ENCODE measurements at places on chromosomes 5 and 9.

- DNase-seq: no peak
These were observed 7.1 kb upstream of the RNF145 start for GRCh38 chr5:159216454-159216853.

DNA sequence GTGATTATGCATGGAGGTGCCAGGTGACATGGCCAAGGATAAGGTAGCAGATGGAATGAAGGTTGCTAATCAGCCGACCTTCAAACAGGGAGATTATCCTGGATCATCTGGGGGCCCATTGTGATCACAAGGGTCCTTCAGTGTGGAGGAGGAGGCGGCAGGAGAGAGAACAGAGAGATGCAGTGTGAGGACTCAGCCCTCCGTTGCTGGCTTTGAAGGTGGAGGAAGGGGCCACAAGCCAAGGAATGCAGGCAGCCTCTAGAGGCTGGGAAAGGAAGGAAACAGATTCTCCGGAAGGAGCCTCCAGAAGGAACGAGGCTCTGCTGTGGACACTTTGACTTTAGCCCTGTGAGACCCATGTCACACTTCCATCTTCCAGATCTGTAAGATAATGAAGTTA, 27.4 kb upstream of the EEIG1 start:
- DNase-seq: no peak

- DNase-seq: no peak
These were observed 57.5 kb upstream of the IQGAP2 start for GRCh38 chr5:76345582-76345981.

DNA sequence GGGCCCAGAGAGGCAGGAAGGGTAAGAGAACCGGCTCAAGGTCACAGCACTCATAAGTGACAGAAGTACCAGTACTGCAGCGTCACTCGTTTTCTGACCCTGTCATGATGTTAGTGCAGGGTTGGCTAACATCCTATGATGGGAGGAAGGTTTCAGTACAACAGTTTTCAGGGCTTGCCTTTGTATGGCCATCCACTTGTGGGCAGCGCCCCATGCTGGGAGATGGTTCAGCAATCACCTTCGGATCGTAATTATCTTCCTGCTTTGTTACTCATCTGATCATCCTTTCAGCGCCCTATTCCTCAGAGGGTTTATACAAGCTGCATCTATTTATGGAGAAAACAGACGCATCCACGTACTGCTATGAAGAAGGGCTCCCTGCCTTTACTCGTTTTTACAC, 2.4 kb downstream of the MAP1B start:
- DNase-seq: no peak

DNA sequence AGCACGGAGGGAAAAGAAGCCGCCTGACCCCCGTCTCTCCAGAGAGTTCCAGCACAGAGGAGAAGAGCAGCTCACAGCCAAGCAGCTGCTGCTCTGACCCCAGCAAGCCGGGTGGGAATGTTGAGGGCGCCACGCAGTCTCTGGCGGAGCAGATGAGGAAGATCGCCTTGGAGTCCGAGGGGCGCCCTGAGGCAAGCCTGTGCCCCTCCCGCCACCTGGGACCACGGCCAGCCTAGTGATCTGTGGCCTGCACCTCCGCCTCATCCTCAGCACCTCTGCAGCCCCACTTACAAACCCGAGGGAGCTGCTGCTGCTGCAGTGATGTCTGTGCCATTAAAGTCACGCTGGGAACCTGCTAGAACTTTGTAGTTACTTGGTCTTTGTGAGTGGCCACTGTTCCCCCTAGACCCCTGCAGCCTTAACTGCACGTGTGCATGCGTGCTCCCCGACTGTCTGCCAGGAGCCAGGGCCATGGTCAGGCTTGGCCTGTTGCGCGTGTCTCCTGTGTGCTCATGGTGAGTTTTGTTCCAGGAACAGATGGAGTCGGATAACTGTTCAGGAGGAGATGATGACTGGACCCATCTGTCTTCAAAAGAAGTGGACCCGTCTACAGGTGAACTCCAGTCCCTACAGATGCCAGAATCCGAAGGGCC, 12.5 kb downstream of the SQSTM1 start:
- no peak for DNase-seq

- no peak for DNase-seq
These were observed 6.6 kb downstream of the TLN1 start for GRCh38 chr9:35725362-35725761.

- no peak for DNase-seq
These were observed 236.1 kb downstream of the MARCHF11 start for GRCh38 chr5:15943487-15943886.

DNA sequence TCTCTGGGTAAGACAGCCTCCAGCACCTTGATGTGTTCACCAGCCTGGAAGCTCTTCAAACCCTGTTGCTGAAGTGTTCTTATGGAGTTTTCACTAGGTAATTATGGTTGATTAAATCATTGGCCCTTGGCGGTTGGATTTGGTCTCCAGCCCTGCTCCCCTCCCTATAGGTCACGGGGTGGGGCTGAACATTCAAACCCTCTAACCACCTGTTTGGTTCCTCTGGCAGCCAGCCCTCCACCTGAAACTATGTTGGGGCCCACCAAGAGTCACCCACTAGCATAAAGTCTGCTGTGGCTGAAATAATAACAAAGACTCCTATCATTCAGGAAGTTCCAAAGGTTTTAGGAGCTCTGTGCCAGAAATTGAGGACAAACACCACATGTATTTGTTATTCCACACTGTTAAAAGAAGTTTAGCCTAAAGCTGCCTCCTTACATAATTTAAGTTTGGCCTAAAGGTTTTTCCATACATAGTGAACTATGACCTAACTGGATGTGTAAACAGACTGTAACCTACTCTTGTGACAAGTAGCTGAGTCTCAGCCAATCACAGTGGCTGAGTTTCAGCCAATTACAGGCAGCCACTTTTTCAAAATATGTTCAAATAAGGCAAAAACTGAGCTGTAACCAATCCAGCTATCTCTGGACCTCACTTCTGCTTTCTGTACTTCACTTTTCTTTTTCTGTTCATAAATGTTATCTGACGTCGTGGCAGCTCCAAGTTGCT, 34.8 kb downstream of the TMEM252 start:
- DNase-seq: no peak

DNA sequence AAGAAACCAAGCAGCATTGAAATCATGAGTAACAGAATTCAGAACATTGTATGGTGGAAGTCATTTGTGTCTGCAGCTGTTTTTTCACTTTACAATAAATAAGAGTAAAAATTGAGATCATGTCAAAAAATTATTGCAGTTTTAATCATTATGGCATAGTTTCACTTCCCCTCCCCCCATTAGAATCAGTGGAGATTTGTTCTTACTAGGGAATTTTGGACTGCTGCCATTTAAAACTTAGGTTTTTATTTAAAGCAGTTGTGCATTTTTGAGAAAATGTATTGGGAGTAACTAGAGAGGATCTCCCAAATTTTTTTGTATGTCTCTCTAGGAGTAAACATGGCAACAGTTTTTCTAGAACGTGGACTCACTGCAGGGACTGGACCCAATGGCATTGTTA, 20.4 kb downstream of the GTF3C4 start:
- no peak for DNase-seq

Data from C1 segment of cervical spinal cord (tissue), 14 donors.